ENCODE measurements at places on chromosomes 7 and 10.

GRCh38 chr7:116230191-116231005 lies 20.1 kb downstream of the TES start:
- DNase-seq = no peak

DNA sequence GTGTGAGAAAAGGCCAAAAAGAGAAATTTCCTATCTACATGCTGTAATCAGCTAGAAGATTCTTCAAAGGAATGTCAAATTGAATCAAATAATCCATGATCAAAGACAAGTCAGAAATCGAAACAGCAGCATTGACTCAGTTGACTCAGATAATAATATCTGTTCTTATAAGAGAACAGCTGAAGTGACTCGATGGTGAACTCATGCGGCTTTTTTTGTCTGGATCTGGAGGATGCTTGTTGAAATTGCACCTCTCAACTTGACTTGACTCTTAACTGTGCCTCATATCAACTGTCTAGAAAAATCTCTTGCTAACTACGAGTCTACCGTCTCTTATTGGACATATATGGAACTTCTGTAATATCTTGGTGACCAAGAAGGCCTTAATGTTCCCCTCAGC lies 599.5 kb downstream of the PHTF2 start:
- DNase-seq = peak; percentile 64

- DNase-seq = no peak
These were observed 152.0 kb upstream of the TMEM72 start for GRCh38 chr10:44759122-44759521.

DNA sequence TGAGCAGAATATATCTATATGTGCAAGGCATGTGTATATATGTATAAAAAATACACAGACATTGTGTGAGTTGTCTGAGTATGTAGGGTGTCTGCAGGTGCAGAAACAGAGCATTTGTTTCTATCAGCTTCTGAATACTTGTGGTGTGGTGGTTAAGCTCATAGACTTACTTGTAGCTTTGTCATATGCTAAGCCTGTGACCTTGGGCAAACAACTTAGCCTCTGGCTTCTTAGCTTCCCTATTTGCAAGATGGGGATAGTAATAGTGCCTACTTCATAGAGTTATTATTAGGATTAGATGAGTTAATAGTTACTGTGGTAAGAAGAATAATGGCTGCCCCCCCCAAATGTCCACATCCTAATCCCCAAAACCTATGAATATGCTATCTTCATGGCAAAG lies 28.2 kb upstream of the PAX2 start:
- DNase-seq = no peak

- peak; percentile 68 for DNase-seq
These were observed 1270.9 kb downstream of the TYW1 start for GRCh38 chr7:68267486-68267885.

DNA sequence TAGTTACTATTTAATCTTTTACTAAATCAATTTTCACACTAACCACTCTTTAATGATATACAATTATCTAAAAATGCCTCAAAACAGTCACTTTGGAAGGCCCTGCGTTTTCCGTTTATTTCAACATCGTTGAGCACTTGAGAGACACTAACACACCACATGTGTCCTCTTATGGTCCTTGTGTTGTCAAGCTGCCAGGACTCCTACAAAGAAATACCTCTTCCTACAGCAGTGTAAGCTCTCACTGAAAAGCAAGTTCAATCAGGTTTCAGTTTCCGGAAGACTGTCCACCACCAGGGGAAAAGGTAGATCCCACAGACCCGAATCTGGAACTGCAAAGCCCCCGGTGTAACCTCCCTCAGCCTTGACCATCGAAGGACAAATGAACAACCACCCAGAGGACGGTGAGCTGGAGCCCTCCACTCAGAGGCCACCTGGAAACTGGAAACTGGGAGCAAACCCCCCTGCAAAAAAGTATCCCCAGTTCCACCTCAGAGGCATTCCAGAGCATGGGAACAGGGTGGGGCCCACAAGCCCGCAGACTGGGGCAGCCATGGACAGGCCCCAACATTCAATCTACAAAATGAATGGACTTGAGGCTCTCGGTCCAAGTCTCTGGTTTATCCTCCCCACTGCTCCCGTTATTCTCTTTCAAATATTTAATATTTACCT lies 37.6 kb downstream of the KCNH2 start:
- no peak for DNase-seq

DNA sequence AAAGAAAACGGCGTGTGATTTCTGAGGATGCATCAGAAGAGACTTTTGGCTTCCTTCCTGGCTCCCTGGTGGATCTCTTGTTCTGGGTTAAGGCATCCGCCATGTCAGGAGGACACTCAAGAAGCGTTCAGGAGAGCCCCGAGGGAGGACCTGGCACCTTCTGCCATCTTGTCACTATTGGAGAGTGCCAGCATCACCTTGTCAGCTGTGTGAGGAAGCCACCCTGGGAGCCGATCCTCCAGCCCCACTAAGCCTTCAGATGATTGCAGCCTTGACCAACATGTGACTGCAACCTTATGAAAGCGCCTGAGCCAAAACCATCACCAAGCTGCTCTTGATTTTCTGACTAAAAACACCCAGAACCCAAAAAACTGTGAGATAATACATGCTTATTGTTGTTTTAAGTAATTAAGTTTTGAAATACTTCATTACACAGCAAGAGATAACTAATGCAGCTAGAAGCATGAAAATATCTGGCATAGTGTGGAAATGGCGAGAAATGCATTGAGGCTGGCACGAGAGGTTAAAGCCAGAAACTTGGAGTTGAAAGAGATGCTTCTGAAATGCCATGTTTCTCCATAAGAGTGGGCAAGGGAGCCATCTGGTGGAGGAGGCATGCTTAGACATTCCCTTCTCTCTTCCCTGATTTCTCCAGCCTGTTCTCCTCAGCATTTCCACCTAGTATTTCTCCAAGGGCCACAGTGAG lies 5.4 kb upstream of the ZFYVE27 start:
- DNase-seq = peak; percentile 77

DNA sequence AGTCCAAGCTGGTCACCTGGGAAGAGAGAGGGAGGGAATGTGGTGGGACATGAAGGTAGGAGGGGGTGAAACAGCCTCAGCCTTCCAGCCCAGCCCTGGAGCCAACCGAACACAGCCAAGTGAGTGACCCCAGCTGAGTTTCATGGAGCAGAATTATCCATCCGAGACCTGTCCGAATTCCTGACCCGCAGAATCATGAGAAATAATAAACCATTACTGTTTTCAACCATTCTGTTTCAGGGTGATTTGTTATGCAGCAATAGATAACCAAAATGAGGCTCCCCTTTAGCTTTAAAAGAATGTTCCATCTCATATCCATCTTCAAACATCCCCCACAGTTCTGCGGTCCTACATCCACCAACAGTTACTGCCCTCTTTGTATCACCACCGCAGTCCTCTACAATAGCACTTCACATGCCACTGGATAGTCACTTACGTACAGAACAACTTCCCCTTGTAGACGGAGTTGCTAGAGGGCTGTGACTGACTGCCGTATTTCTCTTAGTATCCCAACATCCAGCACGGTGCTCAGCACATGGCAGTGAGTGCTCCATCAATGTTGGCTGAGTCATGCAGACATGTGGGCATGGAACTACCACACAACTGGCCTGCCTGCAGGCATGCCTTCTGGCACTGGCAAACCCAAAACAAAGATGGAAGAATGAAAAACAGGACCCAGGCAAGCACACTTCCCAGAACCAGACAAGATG lies 18.5 kb downstream of the KIAA1549 start:
- DNase-seq = no peak

- DNase-seq = no peak
These were observed 636.7 kb upstream of the SEMA3D start for GRCh38 chr7:85823396-85824080.

- no peak for DNase-seq
These were observed 264.1 kb downstream of the PHF14 start for GRCh38 chr7:11237742-11238141.

GRCh38 chr10:29532256-29532878 lies 102.4 kb downstream of the SVIL start:
- DNase-seq = no peak

GRCh38 chr7:134832367-134832766 lies 52.9 kb downstream of the CALD1 start:
- DNase-seq = no peak
